ENCODE measurements at places on chromosomes 3 and 15.

GRCh38 chr15:38068626-38069391 lies 134.4 kb downstream of the TMCO5A start:
- peak; percentile 62 for DNase-seq

- DNase-seq, result no peak
Observed at GRCh38 chr3:158775426-158776410, 26.1 kb upstream of the MFSD1 start.

DNA sequence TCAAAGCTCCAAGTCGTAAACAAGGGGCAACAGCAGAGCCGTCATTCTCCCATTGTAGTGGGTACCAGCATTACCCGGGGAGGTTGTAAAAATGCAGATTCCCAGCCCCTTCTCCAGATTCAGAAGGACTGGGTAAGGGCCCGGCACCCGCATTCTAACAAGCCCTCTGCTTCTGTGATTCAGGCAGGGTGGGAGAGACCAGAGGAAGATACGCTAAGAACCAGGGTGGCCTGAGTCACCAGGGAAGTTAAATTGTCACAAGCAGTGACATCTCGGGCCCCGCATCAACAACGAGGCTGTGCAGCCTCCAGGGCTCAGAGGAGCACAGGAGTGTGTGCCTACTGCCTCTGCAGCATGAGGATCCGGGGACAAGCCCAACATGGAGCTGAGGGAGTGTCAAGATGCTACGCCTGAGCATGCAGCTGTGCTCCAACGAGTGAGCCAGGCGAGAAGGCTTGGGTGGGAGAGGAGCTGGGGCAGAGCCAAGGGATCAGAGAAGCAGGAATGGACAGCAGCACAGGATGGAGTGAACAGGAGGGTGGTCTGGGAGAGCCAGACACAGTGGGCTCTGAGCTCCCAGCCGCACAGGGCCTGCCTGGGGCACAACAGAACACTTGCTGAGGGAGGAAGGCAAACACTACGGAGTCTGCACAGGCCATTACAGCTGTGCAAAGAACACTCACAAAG lies 68.5 kb downstream of the CPN2 start:
- DNase-seq, result no peak

DNA sequence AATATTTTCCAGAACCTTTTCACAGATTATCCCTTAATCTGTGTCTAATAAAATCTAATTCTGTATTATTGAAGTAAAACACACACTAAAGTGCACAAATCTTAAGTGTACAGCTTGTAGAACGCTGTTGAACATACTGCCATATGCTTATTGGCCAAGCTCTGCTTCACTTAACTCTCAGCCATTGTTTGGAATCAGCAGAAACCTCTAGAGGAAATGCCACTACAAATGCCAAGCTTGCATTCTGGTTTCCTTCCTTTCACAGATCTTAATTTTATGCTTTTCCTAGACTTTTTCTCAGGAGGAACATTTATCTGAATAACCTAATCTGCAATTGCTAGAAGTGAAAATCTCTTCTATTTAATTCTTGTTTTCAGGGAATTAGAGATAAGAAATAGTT lies 10.1 kb downstream of the MNS1 start:
- no peak for DNase-seq

DNA sequence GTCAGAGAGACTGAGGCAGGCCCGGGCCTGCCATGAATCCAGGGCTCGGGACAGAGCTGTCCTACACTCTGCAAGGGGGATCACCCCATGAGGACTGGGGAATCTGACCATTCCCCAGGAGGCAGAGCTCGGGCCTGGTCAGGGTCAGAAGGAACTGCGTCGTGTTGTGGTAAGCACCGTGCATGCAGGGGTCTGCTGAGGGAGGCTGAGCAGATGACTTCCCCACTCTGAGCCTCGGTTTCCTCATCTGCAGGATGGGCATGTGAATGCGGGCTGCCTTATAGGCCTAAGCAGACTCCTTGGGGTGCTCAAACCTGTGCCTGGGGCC lies 61.6 kb upstream of the IQSEC1 start:
- DNase-seq, result no peak

DNA sequence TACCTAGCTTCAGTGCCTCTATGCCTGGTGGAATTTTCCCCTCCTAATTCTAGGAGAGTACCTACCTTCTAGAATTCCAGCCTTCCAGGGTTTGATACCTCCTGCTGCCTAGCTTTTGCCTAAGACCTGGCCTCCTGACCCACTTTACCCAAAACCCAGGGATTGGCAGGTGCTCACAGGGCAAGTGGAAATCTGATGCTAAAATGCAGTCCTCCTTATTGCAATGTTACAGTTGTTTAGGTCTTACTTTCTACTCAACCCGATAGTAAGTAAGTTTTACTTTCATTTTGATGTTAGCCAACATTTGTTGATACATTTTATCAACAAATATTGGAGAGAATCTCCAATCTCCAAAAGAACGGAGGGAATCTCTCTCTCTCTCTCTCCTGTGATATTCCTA lies 275.9 kb downstream of the DOCK3 start:
- DNase-seq, result no peak

DNA sequence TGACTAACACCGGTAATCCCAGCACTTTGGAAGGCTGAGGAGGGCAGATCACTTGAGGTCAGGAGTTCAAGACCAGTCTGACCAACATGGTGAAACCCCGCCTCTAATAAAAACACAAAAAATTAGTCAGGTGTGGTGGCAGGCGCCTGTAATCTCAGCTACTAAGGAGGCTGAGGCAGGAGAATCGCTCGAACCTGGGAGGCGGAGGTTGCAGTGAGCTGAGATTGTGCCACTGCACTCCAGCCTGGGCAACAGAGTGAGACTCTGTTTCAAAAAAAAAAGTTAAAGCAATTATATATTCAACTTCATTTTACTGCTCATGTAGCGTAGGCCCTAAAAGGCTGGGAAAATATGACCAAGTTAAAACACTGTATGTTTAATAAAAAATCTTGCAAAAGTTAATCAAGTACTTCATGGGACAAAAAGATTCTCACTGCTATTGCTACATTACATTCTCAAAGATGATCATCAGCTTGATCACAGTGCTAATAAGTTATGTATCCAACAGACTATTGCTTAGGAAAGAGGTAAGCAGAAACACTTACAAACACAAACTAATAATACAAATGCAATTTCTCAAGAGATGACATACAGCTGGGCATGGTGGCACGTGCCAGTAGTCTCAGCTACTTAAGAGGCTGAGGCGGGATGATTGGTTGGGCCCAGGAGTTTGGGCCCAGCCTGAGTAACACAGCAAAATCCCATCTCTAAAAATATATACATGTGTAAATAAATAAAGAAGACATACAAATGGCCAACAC lies 2.7 kb downstream of the COPS2 start:
- no peak for DNase-seq

DNA sequence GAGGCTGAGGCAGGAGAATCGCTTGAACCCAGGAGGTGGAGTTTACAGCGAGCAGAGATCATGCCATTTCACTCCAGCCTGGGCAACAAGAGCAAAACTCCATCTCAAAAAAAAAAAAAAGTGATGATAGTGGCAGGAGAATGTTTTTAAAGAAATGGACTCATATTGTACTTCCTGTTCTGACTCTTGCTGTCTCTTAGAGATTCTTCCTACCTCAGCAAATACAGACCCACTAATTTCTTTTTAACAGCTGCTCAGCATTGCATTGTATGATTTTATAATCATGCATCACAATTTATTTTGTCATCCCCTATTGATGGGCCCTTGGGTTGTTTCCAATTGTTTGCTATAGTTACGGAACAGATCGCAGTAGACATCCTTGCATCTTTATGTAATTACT lies 8.8 kb upstream of the ANKDD1A start:
- no peak for DNase-seq

GRCh38 chr3:59257506-59257905 lies 207.7 kb upstream of the CFAP20DC start:
- DNase-seq, result no peak

DNA sequence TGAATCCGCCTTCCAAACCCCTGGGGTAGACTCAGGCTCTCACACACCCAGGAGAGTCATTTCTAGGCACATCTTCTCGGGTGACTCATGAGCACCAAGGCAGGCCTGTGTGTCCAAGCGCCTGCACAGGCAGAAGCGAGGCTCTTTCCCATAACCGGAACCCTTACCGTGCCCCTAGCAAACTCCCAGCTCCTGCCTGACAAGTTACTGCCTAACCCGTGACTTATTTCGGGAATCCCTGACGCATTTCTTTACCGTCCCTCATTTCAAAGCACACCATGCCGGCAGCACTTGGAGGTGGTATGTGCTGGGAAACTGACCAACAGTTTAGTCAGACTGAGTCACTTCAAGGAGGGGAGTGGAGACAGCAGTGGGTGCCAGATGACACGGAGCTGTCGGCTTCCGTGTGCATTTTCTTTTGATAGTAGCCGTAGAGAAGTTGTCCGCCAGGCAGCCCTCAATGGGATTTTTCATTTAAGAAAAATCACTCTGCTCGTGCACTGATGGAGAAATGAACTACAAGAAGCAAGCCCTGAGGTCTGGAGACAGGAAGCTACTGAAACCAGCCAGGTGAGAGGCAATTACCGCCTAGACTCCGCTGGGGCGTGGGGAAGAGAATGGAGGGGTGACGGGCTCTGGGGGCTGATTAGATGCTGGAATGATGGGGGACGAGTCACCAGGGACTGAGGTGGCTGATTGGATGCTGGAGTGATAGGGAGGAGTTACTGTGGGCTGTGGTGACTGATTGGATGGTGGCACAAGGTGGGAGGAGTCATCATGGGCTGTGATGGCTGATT lies 17.3 kb upstream of the HRH1 start:
- DNase-seq, result no peak

DNA sequence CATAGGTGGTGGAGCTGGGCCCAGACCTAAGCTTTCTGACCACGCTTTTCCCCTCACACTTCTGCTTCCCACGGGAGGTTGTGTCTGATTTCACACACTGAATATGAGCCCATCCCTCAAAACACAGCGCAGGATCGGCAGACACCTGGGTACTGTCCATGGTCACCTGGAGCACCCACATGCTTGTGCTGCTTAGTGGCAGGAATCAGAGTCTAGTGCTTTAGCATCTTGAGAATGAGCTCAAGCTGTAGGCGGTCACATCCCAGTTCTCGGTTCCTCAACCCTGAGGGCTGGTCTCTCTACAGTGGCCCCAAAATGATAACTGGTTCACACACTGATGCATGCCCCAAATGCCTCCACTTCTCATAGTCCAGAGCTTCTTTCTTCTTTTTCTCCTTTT lies 111.0 kb downstream of the SEMA5B start:
- no peak for DNase-seq

- no peak for DNase-seq
Observed at GRCh38 chr15:40053831-40054604, 15.0 kb upstream of the SRP14 start.

DNA sequence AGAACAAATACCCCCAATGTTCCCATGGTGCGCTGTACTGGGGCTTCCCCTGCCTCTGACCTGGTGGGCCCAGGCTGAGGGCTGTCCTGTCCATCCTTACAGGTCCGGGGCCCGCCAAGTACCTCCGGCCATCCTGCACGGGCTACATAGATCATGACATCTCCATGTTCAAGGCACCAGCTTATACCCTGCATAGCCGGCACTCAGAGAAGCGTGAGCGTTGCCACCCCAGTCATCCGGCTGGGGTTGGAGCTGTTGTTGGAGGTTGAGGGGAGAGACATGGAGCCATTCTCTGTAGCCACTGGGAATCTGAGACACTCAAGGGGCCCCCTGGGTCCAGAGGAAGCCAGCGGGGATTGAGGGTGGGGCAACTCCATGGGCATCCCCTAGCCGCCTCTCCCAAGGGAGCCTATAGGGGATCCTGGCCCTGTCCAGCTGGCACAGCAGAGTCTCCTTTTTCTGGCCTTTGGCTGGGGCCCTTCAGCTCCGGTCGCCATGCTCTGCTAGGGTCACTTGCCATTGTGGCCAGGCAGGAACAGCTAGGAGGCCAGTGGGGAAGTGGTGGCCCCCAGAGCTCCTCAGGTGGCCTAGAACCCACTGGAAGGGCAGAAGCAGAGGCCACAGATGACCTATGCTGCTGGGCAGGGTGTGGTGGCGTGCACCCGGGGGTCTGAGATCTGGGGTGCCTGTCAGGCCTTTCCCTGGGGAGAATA lies 12.5 kb upstream of the CSPG4 start:
- DNase-seq, result no peak

DNA sequence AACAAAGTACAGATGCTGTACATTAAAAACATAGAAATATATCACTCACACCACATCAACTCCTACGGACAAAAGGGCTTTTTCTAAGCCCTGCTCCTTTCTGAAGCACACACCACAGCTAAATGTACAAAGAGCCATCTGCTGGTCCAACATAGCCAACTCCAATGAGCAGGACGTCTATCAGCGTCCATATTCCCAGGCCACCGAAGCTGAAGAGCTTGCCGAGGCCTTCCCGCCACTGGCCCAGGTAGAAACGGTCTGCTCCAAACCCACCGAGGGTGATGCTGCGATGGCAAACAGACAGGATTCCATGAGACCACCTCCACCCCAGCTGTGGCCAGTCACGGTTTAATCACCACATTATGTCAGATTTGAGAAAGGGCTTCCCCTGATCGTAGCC lies 9.8 kb downstream of the TM2D3 start:
- no peak for DNase-seq

DNA sequence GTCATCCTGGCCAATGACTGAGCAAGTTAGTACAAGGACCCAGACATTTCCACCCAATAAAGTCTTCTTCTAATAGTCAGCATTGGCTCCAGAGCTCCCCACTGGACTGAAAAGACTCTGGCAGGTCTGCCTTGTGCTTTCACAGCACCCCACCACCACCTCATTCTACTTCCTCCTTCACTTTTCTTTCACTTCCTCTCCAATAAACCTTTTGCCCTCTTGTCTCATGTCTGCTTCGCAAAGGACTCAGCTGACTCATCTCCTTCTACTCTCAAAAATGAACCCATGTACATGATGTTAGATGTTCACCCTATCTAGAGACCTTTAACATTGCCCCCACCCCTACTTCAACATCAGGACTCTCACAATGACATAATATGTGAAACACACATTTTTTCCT lies 181.0 kb upstream of the PPP2R3A start:
- no peak for DNase-seq

DNA sequence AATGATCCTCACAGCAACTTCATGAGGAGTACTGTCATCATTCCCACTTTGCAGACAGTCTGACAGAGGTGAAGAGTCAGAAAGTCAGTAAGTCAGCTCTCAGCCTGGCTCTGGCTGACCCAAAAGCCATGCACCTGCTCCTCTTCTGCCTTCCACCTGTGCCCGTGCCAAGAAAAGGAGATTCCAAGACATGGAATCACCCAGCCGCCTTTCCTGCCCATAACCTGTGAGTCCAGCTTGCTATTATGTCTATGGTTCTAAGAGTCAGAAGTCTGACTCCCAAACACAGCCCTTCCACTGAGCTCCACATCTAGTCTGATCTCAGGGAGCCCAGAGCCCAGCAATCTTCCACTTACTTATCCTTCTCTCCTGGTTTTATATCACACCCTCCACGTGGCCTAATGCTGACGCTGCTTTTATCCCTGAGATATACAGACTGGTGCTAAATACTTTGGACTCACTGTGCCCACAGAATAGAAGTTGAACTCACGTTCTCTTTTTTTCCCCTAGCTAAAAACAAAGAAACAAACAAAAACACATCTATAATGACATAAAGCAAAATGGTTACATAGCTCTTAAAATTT lies 66.0 kb downstream of the PLD1 start:
- DNase-seq, result no peak

DNA sequence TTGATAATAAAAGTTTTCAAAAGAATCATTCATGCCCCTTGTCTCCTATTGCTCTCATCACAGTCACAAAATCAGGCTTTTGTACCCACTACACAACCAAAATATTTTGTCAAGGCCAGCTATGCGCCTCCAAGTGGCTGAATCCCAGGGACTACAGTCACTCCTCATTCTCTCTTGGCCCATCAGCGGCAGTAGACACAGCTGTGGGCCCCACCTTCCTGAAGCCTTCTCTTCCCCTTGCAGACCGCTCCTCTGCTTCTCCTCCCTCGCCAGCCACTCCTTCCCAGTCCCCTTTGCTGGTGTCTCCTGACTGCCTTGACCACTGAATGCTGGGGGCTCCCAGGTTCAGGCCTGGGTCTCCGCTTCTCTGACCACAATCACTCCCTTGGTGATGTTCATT lies 52.1 kb downstream of the LSM3 start:
- no peak for DNase-seq

All from activated CD8-positive, alpha-beta T cell treated with anti-CD3 and anti-CD28 coated beads, Interleukin-2, amount 10 ng/mL, durations not matched to agents 7 days and 5 days (primary cell).